Non-pigmented ciliary epithelial cell (primary cell): ENCODE measurements at places on chromosomes 1 and 21.

DNA sequence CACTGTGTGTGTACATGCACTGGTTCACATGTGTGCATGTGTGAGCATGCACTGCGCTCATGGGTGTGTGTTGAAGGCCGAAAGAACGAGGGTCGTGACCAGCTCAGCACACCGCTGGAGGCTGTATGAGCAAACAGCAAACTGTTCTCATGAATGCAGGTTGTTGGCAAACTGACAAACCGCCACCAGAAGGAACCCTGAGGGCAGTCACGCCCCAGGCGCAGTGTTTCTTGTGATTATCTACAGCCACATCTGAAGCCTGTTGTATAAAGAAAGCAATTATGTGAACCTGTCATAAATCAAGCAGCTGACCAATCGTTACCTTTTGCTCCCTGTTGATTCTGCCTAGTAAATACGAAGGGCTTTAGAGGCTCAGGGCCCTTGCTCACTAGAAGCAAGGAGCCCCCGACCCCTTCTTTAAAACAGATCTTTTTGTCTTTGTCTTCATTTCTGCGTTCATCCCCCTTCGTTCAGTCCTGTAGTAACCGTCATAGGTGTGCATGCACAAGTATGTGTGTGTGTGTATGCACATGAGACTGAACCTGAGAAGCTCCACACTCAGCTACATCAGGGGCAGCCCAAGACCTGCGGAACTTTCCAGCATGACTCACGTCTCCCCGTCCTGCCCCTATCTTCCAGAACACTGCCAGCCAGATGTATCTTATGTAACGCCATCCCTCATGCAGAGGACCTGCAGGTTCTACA is 16.8 kb upstream of the RIPK4 start:
- DNase-seq = no peak

- DNase-seq = no peak
Observed at GRCh38 chr1:164587617-164588501, 28.9 kb downstream of the PBX1 start.

DNA sequence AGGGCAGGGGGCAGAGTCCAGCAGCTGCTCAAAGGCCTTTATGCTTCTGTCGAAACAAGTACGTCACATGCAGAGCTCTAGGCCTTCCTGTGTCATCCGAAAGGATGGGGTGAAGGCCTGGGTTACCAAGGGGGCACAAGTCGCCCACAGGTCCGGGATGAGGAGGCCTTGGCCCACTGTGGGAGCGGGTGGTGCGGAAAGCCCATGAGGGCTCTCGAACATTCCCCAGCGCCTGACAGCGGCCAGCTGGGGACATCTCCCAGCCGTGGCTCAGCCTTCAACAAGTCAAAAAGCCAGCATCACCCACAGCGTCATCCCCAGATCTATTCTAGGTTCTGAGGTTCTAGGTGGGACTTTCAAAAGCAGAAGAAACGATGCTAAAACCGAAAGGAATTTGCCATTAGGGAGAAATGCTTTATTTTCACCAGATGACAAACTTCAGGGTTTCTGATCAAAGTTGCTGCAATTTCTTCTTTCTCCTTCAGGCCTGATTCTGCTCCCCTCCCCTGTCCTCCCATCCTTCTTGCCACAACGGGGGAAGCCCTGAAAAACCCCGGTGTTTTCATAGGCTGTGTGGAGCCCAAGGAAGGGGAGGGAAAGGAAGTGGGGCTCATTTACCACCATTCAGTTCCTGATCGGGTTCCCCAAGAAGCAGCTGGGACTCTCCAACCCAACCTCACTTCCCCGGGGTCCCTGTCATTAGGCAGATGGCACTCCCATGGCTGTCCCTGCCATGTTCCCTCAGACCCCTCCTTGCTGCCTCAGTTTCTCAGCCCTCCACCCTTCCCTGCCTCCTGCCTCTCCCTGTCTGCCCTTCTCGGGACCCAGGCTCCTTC is 17.6 kb downstream of the GPR137B start:
- DNase-seq = no peak

DNA sequence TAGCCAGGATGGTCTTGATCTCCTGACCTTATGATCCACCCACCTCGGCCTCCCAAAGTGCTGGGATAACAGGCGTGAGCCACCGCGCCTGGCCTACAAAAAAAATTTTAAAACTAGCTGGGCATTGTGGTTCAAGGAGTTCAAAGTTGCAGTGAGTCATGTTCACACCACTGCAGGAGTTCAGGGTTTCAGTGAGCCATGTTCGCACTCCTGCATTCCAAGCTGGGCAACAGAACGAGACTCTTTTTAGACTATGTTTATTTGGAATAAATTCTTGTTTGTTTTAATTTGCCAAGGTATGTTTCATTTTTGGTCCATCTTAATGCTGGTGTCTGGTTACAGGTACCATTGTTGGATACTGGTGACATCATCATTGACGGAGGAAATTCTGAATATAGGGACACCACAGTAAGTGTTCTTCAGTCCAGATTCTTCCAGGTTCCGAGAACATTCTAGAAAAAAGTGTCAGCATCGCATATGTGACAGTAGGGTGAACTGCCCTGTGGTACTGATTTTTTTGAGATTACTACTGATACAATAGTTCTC is 3.9 kb downstream of the PGD start:
- no peak for DNase-seq

GRCh38 chr1:153434746-153435455 is 18.6 kb downstream of the S100A7A start:
- no peak for DNase-seq

DNA sequence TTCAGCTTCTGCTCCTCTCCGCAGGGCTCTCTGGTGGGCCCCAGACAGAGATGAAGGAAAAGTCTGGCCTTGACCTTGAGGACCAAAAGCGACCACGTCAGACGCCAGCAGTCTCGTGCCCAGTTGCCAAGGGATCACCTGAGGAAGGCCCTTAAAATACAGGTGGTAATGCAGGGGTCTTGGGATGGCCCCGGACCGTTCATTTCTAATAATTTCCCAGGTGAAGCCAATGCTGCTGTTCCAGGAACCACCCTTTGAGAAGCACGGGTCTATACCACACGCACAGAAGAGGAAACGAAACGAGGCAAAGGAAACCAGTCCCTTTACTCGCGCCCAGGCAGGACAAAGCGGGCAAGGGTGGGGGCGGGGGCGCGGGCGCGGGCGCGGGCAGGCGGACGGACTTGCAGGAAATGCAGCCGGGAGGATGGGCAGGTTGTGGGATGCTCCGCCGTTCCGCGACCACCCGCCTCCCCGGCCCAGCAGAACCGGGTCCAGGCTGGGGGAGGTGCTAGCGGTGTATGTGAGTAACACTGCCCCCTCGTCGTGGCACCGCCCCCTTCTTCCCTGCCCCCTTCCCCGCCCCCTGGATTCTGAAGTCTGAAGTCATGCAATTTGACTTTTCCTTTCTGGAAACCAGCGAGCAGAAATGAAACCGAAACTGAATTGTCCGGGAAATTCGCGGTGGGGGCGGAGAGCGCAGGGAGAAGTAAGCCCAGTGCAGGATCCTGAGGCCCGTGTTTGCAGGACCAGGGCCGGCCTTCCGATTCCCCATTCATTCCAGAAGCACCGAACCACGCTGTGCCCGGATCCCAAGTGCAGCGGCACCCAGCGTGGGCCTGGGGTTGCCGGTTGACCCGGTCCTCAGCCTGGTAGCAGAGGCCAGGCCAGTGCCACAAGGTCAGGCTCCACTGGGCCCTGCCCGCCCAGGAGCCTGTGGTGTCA is 5.8 kb upstream of the MX1 start:
- DNase-seq = peak; percentile 63

DNA sequence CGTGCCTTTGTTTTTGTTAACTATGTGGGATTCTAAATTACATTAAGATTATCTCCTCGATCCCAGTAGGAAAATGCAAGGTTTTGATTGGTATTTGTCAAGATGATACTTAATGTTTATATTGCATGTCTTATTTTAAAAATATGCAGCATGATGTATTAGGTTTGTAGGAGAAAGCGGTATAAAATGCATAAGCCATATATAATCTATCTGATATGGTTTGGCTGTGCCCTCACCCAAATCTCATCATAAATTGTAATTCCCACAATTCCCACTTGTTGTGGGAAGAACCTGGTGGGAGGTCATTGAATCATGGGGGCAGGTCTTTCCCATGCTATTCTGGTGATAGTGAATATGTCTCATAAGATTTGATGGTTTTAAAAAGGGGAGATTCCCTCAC is 198.1 kb upstream of the NCAM2 start:
- no peak for DNase-seq

- no peak for DNase-seq
Observed at GRCh38 chr1:199774433-199775089, 252.9 kb upstream of the NR5A2 start.

DNA sequence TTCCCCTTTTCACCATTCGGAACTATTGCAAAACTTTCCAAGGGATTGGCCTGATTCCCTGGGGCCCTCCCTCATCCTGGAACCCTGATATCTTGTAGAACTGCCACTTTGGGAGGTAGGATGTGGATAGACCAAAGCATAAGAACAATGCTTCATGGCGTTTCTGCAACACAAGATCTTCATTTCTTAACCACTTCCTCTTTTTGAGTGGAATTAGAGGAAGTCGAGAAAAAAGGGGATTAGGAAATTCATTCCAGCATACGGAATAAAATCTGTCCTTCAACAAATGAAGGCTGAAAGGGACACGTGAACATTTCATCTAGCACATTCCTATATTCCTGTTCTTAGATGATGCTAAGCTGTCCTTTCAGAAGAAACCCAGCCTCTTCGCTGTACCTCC is 149.3 kb downstream of the HUNK start:
- DNase-seq = no peak

- DNase-seq = no peak
Observed at GRCh38 chr21:37784591-37785318, 131.5 kb downstream of the KCNJ6 start.

- no peak for DNase-seq
Observed at GRCh38 chr1:179127163-179127895, 45.5 kb downstream of the TOR3A start.

GRCh38 chr21:44323591-44323990 is 15.6 kb downstream of the CFAP410 start:
- DNase-seq = no peak

DNA sequence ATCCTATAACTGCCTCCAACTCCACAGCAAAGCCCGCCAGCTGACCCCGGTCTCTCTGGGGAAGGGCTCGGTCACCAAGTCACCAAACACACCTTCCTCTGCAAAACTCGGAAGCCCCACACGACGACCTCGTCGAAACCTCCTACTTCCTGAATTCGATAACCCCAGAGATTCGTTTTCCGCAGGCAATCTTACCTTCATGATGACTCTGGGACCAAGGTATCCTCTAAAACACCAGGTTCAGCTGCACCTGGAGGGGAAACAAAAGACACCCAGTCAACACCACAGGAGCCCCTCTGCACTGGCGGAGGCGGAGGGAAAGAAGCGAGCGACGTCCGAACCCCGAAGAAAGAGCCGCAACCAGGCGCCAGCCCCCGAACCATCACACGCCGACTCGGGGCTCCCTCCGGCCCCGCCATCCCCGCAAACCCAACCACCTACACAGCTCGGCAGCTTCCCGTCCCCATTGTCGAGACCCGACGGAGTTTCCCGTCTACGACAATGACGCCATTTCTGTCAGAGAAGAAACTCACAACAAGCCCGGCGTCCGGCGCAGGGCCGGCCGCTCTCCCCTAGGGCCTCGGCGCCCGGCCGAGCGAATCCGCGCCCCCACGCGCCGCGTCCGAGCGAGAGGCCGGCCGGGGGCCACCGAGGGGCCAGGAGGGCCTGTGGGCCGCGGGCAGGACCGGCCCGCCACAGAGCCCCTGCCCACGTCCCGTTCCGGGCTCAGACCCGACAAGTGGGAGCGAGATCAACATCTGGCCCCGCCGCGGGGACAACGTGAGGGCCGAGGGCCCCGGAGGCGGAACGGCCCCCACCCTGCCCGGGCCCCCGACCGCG is 1.0 kb downstream of the ARID4B start:
- no peak for DNase-seq

DNA sequence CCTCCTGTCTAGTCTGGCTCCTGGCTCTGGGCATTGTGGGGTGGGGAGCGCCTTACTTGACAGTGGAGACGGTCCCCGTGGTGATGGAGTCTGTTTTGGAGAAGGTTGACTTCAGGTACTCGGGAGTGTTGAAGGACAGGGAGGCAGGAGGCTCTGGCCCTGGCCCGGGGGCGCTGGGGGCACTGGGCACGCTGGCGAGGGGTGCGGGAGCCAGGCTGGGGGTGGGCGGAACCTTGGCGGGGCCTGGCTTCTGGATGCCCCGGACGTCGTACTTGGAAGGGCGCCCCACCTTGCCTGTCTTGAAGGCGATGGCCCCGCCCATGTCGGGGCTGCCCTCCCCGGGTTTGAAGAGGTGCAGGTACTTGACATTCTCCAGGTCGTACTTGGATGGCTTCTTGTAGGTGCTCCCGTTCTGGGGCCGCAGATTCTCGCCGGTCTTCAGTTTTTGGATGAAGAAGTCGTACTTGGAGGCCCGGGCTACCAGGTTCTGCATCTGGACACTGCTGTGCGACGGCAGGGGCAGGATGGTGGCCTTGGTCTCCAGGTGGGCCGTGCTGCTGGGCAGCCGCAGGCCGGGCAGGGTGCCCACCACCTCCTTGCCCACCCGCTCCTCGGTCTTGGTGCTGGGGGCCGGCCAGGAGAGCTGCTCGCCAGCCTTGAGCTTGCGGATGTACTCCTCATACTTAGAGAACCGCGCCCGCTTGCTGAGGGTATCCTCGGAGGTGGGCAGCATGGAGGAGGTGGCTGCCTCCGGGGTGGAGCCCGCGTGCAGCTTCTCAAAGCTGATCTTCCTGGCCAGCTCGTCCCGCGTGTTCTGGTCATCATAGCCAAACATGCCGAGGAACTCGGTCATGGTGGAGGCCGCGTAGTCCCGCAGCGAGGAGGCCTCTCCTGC is 136.6 kb downstream of the CASZ1 start:
- DNase-seq = no peak

- DNase-seq = no peak
Observed at GRCh38 chr1:42933060-42933586, 25.5 kb downstream of the SLC2A1 start.

- no peak for DNase-seq
Observed at GRCh38 chr1:113784104-113784779, 25.0 kb upstream of the PHTF1 start.

DNA sequence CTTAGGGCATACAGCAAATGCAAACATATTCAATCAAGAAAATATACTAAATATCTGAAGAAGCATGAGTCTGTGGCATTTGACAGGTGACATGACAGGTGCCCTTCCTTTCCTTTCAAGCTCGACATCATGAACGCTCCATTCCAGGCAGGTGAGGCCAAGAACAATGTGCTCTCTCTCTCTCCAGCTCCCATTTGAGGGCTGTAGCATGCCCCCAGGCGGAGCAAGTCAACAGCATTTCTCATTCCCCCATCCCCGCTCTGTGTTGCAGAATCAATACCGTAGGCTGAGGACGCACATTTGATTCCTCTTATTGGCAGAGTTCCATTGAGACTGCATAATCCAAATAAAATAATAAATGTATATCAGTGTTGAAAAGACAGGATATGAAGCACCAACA is 24.6 kb upstream of the PLPPR4 start:
- no peak for DNase-seq
